Right forelimb (tissue), 1 donor: ENCODE measurements at places on chromosomes 3 and 15.

DNA sequence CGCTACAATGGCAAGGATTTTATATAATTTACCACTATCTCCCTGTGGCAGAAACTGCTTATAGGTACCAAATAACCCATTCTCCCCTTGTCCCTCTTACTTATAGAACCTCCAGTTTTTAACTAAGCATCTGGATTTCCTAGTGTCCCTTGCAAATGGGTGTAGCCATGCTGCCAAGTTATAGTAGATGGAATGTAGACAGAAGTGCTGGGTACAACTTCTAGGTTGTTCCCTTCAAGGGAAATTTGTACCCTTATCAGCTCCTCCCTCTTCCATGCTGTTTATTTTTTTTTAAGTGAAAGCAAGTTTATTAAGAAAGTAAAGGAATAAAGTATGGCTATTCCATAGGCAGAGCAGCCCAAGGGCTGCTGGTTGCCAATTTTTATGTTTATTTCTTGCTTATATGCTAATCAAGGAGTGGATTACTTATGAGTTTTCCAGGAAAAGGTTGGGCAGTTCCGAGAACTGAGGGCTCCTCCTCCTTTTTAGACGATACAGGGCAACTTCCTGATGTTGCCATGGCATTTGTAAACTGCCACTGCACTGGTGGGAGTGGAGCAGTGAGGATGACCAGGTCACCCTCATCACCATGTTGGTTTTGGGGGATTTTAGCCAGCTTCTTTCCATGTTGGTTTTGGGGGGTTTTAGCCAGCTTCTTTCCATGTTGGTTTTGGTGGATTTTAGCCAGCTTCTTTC is 40.1 kb upstream of the TM4SF19 start:
- DNase-seq: no peak

- DNase-seq: no peak
Measured at GRCh38 chr3:10542518-10542917, 37.1 kb upstream of the ATP2B2 start.

- DNase-seq: no peak
Measured at GRCh38 chr3:88784925-88785324, 322.5 kb upstream of the EPHA3 start.

DNA sequence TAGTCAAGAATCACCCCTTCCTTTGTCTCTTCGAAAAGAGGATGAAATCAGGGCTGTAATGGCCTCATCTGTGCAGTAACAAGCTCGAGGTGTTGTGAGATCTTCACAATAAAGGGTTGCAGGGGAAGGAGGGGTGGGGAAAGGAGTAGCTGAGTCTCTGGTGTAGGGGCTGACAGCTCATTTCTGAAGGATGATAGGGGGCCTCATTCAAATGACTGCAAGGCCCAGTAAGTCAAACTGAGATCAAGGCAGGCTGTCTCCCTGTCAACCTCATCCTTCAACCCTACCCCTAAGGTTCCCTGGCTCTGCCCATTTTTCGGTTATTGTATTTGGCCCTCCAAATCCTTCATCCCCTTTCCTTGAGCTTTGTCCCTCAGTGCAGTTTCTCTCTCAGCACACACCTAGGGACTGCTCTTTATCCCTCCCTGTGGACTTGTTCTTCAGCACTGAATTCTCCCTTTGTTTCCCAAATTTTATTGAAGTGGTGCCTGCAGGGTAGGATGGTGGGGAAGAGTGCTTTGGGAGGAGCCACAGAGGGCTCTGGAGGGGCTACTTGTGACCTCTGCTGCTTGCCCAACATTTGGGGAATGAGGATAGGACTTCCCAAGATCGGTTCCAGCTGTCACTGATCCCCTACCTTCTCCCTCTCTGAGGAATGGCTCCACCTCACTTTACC is 38.1 kb downstream of the ZNF589 start:
- no peak for DNase-seq

- no peak for DNase-seq
Measured at GRCh38 chr3:154285221-154285620, 39.1 kb downstream of the DHX36 start.

DNA sequence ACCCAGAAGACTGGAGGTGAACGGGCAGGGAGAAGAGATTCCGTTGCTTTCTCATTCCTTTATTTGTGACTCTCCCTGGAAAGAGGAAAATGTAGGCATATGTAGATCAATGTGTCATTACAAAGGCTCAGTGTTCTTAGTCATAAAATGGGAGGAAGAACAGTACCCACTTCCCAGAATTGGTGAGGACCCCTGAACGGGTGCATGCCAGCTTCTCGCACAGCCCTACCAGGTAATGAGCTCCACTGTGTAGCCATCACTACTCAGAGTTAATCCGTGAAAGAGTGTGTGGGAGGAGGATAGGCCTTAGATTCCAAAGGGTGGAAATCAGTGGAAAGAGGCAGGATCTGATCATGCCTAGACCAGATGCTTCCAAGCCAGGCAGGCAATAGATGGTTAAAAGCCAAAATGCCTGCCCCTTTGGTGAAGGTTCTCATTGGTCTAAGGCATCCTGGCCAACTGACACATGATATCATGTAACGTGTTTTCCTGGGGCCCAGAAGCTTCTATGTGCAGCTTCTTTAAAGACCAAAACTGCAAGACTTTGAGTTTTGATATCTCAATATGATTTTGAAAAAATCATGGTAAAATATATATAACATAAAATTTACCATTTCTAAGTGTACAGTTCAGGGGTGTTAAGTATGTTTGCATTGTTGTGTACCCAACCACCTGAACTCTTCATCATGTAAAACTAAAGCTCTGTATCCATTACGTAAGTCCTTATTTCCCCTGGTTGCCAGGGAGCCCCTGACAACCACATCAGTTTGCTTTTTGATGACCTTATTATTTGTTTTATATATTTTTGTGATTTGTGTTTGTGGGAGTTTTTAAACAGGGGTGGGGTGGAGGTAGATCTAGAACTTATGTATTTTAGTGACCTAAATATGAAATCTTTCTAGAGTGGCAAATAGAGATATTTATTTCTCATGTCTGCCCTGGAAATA is 402.2 kb upstream of the CFAP20DC start:
- DNase-seq: no peak

DNA sequence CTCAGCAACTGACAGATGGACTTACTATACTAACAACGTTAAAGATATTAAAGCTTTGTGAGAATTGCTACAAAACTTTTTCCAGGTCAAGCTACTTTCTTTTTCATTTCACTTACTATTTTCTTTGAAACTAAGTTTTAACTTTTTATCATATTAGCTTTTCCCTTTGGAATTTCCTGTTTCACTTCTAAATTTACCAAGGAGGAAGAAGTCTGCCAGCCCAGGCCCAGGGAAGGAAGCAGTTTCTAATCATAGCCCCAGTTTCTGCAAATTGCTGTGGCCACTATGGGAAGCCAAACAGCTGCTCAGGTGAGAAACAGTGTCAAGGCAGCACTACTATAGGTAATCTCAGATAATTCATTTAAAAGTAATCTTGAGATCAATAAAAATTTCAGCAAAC is 18.4 kb downstream of the CYFIP1 start:
- DNase-seq: no peak

- no peak for DNase-seq
Measured at GRCh38 chr3:161100994-161101393, 4.2 kb downstream of the B3GALNT1 start.

- no peak for DNase-seq
Measured at GRCh38 chr3:20125897-20126296, 60.1 kb downstream of the SGO1 start.

GRCh38 chr3:54321520-54321919 is 199.2 kb downstream of the CACNA2D3 start:
- DNase-seq: no peak

GRCh38 chr3:123124971-123125370 is 58.1 kb downstream of the PDIA5 start:
- DNase-seq: no peak

- DNase-seq: no peak
Measured at GRCh38 chr15:92886815-92887214, 13.3 kb upstream of the CHD2 start.

DNA sequence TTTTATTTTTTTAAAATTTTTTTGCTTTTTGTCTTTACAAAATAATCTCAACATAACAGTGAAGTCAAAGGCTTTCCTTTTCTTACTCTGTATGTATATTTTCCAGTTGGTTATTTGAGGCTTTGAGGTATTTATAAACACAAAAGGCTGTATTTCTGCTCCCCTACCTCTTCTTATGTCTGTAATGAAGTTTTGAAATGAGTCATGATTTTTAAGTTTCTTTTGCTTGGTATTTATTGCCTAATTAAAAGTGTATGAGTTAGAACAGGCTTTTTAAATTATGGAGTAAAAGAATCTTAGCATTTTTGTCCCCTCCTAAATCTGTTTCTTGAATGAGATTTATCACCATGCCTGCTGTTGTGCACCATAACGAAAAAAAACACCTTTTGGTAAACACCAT is 66.0 kb downstream of the DCUN1D1 start:
- DNase-seq: no peak

GRCh38 chr3:171494457-171495109 is 34.4 kb upstream of the TNIK start:
- no peak for DNase-seq

DNA sequence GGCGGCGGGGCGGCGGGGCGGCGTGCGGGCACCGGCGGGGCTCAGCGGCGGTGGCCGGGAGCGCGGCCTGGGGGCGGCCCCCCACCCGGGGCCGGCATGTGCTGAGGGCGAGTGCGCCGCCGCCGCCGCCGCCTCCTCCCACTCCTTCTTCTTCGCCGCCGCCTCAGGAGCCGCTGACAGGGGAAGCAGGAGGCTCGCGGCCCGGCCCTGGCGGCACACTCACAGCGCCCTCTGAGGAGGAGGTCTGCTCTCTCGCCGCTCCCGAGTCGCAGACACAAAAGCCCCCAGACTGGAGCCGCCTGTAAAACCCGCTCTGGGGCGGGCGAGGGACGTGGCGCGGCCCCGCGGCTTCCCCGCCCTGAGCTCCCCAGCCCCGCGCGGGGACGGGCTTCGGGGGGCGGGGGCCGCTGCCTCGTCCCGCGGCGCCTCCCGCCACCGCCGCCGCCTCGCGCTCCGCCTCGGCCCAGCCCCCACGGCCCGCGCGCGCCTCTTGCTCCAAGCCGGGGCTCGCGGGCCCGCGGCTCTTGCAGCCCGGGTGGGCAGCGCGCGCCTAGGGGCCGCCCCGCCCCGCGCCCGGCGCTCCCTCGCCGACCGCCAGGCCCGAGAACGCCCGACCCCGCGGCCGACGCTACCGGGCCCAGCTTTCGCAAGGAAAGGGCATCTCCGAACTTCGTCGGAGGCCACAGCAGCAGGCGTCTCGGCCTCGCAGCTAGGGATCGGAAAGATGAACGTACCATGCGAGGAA is at the start of gene PYGO1:
TSS of gene PYGO1 (minus strand) at position 276 of the 745 bp plus-strand sequence. CDS start 462 bp downstream, outside the sequence.
- peak; percentile 84 for DNase-seq

DNA sequence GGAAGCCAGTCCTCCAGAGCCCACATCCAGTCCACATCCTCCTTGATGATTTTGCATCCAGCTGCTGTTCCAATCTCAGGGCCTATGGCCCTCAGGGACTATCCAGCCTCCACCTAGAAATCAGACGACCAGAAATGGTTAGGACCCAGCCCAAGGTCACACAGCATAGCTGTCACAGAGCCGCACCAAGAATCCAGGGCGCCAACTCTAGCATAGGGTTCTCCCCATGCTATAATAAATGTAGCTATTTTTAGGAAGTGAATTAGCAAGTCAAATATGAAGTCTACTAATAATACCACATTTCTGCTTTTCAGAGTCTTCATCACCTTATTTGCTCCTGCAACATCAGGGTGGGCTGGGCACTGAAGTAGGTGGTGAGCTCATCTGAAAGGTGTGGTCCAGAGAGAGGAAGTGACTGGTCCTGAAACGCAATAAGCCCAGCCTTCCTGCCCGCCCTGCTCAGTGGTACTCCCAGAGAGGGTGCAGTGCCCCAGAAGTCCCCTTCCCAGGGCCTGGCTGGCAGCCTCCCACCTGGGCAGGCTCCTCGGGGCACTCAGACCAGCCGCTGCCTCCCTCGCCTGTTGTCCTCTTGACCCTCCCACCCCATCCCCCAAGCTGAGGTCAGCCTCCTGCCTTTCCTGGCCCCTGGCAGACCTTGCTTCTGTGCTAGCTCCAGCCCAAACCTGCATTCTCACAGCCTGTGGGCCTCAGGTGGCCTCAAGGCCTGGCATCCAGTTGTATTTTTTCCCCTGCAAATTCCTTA is 17.6 kb upstream of the CYP11A1 start:
- no peak for DNase-seq

GRCh38 chr3:37301980-37302708 is 127.8 kb upstream of the LRRFIP2 start:
- no peak for DNase-seq

DNA sequence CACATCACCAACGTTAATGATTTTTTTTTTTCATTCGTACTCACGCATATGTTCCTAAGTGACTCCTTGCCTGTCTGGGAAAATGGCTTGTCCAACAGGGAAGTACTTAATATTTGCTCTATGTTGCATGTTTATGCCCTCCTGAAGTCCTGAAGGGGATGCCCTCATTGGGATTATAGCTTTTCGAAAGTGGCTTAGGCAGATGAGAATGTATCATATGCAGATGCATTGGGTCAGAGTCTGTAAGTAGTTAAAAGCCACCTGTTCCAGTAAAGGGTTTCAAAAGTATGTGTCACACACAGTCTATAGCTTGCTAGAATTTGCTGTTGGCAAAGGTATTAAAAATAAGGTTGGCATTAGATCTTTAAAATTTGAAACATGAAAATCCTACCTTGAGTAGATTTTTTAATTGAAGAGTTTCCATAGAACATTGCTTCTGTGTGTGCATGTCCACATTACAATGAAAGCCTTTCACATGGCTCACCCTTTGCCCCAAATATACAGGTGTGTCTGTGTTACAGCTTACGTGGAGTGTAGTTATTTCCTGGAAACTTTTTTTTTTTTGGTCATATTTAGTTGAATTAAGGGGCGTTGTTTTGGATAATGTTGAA is 2.1 kb downstream of the ABHD17C start:
- no peak for DNase-seq

GRCh38 chr3:50604628-50605588 is 6.7 kb downstream of the CISH start:
- no peak for DNase-seq

GRCh38 chr3:124605781-124606579 is 124.3 kb upstream of the UMPS start:
- no peak for DNase-seq

DNA sequence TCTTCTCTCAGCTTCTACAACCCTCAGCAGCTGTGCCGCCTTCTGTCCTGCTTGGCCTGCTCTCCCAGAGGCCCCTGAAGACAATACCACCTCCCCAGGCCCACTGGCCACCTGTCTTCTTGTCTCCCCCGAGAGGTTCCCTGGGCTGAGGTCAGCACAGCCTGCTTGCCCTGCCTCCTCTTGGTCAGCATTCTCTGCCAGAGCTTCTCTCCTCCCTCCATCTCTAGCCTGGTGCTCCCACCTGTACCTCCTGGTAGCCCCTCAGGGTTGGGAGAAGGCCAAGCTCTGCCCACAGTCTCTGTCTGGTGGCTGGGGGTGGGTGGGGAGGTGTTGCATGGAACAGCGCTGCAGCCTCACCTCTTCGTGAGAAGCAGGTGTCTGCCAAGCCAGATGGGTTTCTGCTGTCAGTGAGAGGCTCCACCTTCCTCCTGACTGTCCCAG is 5.6 kb upstream of the ISLR start:
- DNase-seq: no peak

- no peak for DNase-seq
Measured at GRCh38 chr3:61734749-61735686, 173.6 kb downstream of the PTPRG start.

GRCh38 chr15:41812820-41813375 is 15.0 kb upstream of the JMJD7 start:
- DNase-seq: no peak
